ENCODE measurements at places on chromosomes 2 and 18. TPM values are rescaled to one million over a fixed set of nuclear protein-coding genes. Genes with fewer than 3 reads are reported as not detected.

Gene NT5DC4
- total RNA-seq = not detected

Gene REG3G
- not detected for total RNA-seq

Gene CFC1
- not detected for total RNA-seq

Gene SERPINB3
- total RNA-seq = not detected

Gene DYNAP
- total RNA-seq = not detected

Gene LYG1
- total RNA-seq = not detected

Gene PID1
- 40.8 TPM for total RNA-seq

Gene NEURL3
- not detected for total RNA-seq

Gene ANKRD62
- not detected for total RNA-seq

Gene DTYMK
- 24.1 TPM for total RNA-seq

Gene GALNT13
- 1.7 TPM for total RNA-seq

Gene KIF5C
- total RNA-seq = 0.13 TPM

Gene FZD7
- 7.4 TPM for total RNA-seq

Gene SPDYA
- 0.79 TPM for total RNA-seq

Gene CFAP210
- not detected for total RNA-seq

Gene PIEZO2
- 0.31 TPM for total RNA-seq

Gene HOXD4
- 0.06 TPM for total RNA-seq

Gene TBC1D8
- total RNA-seq = 35.3 TPM

Gene ELOA2
- total RNA-seq = not detected

Gene MRPL19
- total RNA-seq = 45.6 TPM

Gene TEKT4
- total RNA-seq = not detected

Gene CACNB4
- total RNA-seq = 1.3 TPM

Gene DUSP19
- 4.6 TPM for total RNA-seq

Gene GPR17
- not detected for total RNA-seq

Gene POMC
- total RNA-seq = 1.3 TPM

Gene PROKR1
- under 0.01 TPM for total RNA-seq

Gene TMEM37
- 0.13 TPM for total RNA-seq

Gene NPAS2
- total RNA-seq = 7.3 TPM

Gene TTN
- total RNA-seq = 5.6 TPM

Gene ASAP2
- total RNA-seq = 83.4 TPM

Gene SOX11
- not detected for total RNA-seq

Gene KIF1A
- not detected for total RNA-seq

Gene CD28
- total RNA-seq = under 0.01 TPM

Gene LINC00305
- not detected for total RNA-seq

Gene POTEE
- under 0.01 TPM for total RNA-seq

Gene PARD3B
- 6.2 TPM for total RNA-seq

Gene SKA1
- 8.0 TPM for total RNA-seq

Gene SLC30A3
- 0.19 TPM for total RNA-seq

Gene DSG1
- total RNA-seq = not detected

Gene TRIM54
- 0.13 TPM for total RNA-seq

Gene ATOH8
- total RNA-seq = 66.5 TPM

Gene PLEKHH2
- total RNA-seq = 1.9 TPM

Gene GPR39
- total RNA-seq = 7.5 TPM

Gene STK36
- 17.2 TPM for total RNA-seq

Gene MTLN
- total RNA-seq = 46.4 TPM

Gene PLGLB2
- 0.87 TPM for total RNA-seq

Gene RAB27B
- 5.0 TPM for total RNA-seq

Gene ABCB11
- total RNA-seq = not detected

Gene HOXD13
- total RNA-seq = not detected

Gene DNAJC5G
- total RNA-seq = not detected

Gene IL36G
- not detected for total RNA-seq
